ENCODE measurements at places on chromosomes 2 and 18.
A peak's percentile ranks its signal among the peaks of the same experiment; 100 is the strongest.

GRCh38 chr2:217790681-217791392 is 212.0 kb downstream of the TNS1 start:
- DNase-seq, result no peak

DNA sequence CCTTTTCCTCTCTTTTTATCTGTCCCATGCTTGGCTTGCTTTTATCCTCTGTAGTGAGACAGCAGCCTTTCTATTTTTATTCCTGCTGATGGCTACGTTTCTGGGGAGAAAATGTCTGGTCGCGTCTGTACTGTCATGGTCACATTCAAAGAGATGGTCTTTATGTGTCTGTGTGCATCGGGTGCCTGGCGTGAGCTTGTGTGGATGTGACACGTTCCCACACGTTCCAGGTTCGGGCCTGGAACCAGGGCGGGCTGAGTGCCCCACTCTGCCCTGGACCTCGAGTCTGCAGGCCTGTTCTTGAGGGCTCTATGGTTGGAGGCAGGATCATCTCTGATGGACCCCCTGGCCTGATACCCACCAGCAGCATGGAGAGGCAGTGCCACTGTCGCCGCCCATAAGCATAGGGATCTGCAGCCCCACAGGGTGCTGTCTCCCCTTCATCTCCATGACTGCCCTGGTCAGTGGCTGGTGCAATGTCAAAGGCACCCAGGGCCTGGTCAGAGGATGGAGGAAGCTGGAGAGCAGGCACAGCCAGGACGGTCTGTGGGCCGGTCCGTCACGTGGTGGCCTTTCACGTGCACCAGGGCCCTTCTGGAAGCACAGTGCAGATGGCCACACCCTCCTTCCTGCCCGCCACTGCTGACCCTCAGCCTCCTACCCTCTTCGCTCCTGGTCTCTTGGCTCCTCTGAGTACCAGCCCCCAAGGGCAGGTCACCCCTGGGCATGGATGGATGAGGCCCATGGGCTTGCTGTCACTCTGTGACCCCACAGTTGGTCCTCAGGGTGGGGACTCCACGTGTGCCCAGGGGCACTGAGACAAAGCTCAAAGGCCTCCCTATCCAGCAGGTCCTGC is 149.2 kb upstream of the TWIST2 start:
- DNase-seq, result no peak

DNA sequence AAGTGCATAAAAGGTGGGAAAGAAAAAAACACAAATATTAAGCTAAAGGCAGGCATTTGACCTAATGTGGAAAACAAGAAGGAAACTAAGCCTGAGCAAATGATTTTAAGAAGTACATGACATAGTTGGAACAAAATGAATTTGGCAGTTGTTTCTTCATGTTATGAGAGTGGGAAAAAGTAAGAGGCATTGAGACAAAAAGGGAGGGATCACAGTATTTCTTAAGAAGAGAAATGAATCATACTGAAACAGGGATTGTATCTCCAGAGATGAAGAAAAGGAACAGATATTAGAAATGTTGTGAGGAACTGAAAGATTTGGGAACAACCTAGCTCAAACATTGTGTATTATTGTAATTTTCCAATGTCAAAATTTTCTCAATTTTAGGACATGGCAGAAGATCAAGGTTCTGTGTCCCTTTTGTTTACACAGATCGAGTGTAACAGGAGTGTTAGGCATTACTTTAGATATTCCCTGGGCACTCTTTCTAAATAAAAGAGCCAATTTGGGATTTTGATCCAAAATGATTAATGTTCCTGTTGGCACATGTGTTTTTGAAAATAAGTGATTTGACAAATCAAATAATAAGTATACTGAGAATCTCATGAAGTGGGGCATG is 98.6 kb downstream of the CALCRL start:
- DNase-seq, result peak; percentile 88

- DNase-seq, result no peak
Measured at GRCh38 chr18:26483633-26484032, 64.7 kb downstream of the KCTD1 start.

DNA sequence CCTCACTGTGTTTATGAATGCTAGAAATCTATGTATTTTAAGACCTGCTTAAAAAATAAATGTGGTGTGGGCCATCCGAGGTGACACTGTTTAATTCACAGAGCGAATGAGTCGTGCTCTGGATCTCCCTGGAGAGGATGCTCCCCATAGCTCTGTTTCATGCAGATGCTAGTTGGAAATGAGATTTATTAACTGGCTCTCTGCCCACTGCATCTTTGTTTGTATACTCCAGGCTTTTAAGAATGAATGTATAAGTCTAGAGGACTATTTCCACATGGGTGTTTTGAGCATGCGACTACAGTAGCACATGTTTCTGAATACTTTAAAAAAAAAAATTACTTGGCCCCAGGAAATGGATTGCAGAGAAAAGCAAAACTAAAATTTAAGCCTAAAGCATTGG is 3.9 kb downstream of the MAPRE2 start:
- peak; percentile 93 for DNase-seq

- DNase-seq, result no peak
Measured at GRCh38 chr2:231260442-231261208, 62.2 kb downstream of the ARMC9 start.

- DNase-seq, result no peak
Measured at GRCh38 chr18:75491361-75491760, 63.9 kb upstream of the SMIM21 start.

- DNase-seq, result no peak
Measured at GRCh38 chr2:241274127-241274526, 41.3 kb downstream of the HDLBP start.

DNA sequence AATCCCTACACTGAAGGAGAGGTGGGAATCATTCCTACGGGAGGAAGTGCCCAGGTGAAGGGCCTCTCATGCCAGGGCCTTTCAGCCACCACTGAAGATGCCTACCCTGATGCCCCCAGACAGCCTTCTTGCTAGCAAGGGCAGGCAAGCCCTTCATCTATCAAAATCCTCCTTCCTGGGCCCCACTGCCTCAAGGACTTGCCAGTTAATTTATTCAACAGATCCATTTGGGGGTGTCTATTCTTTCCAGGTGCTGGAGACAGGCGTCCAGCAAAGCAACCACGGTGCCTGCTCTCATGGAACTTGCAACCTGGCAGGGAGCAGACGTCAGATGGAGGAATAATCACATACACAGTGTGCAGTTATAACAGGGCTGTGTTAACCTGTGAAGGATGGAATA is 95.5 kb downstream of the GYPC start:
- no peak for DNase-seq

DNA sequence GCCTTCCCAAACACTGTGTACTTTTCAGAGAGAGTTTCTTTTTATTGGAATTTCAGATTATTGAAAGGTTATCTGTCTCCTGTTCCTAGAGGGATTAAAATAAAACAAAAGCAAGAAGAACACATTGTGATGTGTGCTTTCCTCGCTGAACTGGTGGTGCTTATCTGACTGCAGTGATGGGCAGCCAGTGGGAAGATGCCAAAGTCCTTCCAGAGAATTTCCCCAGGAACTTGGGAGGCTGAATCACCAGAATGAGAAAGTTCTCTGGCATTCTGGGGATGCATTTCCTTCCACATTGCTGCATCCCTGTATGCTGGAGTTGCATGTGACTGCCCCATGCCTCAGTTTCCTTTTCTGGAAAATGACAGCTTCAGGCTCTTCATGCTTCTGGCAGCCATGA is 53.9 kb upstream of the SEC11C start:
- DNase-seq, result no peak

DNA sequence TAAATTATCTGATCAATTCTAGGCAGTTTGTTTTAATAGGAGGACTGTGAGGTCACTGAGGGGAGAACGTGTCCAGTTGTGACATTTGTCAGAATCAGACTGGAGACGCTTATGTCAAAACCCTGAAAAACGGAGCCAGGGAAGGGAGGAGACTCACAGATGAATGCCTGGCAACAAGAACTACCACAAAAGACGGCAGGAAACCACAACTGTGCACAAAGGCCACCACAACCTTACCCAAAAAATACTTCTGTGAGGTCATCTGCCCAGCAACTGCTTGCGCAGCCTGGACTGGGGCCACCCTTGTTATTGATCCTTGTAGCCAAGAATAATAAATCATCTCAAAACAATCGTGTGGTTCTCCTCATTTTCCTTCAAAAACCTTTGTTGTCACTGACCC is 173.0 kb upstream of the ALKAL2 start:
- DNase-seq, result no peak

- no peak for DNase-seq
Measured at GRCh38 chr2:23651187-23652080, 266.5 kb downstream of the KLHL29 start.

- DNase-seq, result no peak
Measured at GRCh38 chr2:48345176-48345575, 184.8 kb upstream of the STON1 start.

GRCh38 chr2:108288534-108289106 is at the start of gene SULT1C2:
TSS of gene SULT1C2 (plus strand) at chr2:108288895. CDS start at chr2:108293668, 4,773 bp downstream.
- DNase-seq, result no peak

- no peak for DNase-seq
Measured at GRCh38 chr18:73124175-73124574, 256.4 kb upstream of the NETO1 start.

DNA sequence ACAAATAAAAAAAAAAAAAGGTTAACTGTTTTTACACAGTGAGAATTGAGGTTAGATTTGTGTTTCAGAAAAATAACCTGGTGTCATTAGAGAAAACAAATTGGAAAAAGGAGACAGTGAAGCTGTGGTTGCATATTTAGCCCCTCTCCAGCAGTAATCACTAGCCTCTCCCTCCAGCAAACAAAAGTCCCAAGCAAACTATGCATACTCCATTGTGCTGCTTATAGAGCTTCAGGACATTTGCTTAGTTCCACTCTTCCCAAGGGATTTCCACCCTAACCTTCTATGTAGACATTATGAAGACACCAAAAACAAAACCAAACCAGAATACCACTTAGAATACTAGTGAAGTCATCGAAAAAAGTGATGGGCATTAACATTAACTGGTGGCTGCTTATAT is 534.2 kb upstream of the CDH2 start:
- DNase-seq, result no peak

DNA sequence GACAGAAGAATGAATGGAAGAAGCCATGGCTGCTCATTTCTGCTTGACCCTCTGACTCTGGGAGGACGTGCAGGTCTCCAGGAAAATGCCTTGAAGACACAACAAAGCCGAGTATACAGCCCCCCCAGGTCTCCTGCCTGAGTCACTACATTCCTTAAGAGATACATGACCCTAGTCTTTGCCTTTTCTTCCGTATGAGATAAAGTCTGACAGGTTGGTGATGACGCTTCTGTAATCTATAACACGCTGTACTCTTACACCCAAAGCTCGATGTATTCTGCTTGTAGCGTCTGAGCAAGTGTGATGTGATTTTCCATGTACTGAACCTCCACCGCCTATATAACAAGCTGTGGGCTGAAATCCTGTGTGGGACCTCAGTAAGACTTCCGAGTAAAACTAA is 77.3 kb downstream of the KCTD1 start:
- DNase-seq, result no peak

- no peak for DNase-seq
Measured at GRCh38 chr18:62138461-62139235, 48.2 kb downstream of the PIGN start.

GRCh38 chr2:5598156-5598555 is 94.0 kb upstream of the SOX11 start:
- DNase-seq, result no peak

GRCh38 chr2:12321886-12322285 is 394.9 kb upstream of the TRIB2 start:
- DNase-seq, result no peak

GRCh38 chr2:235979753-235980435 is 188.3 kb downstream of the GBX2 start:
- no peak for DNase-seq

- DNase-seq, result no peak
Measured at GRCh38 chr2:223674998-223675609, 72.9 kb upstream of the SCG2 start.

DNA sequence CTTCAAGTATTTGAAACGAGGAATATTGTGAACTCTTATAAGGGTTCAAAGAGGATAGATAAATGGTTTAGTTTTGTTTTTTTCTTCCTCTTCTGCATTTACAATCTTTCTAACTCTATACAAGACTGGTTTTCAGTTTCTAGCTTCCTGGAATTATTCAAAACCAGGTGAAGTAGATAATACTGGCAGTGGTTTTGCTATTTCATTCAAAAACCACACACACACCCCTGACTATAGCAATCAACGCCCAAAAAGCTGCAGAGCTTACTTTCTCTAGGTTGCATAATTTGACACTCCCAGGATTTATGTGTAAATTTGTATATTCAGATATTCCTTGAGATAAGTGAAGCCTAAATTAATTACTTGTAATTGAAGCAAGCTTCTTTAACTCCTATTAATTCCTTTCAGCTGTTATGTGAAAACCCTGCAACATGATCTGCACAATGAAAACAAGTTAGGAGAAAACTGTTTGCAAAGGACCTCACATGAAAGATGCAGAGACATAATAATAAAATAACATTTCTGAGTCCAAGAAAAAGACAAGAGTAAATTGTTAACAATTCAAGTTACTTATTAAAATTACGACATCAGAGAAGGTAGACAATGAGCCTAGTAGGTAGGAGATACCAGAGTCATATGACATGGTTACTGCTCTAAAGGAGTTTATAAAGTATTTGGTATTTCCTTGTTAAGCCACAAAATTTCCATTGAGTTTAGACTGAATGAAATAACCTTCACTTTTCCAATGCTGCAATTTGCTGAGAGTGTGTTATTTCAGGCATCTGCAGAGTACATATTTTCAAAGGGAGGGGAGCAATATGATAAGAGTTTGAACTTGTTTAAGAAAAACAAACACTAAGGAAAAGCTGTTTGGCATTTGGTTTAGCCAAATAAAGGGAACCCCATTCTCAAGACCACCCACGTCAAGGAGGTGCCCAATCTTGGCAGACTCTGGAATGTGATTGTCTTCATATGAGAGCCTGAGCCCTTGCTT is 1.6 kb upstream of the NFE2L2 start:
- DNase-seq, result no peak

GRCh38 chr2:217805668-217806481 is 196.9 kb downstream of the TNS1 start:
- DNase-seq, result no peak

DNA sequence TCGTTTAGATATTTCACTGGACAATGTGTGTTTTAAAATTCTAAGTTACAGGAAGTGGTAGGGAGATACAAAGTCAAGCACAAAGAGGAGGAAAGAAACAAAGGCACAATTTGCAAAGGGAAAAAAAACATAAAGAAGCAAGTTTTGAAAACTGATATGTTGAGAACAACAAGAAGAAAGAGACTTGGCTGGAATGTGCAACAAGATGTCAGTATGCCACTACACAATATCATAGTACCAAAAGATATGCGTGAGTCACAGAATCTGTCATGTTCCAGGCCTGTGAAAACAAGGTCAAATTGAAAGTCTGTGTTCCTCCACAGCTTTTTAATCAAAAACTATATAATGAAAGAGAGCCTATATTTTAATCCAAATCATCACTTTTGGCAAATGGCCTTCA is 12.0 kb downstream of the EXOC6B start:
- DNase-seq, result no peak
